A549 treated with Mapracorat at 1 μM for 4 hours (cell line): ENCODE measurements at places on chromosomes 5 and 9. TPM values are rescaled to one million over a fixed set of nuclear protein-coding genes. Genes with fewer than 3 reads are reported as not detected.

Gene RUSC2
- 24.4 to 34.4 TPM (median 34.1 TPM) in 5 replicates for total RNA-seq

Gene GRIA1
- not detected in 5 replicates for total RNA-seq

Gene FLT4
- total RNA-seq, result 3.3 to 4.9 TPM (median 4.1 TPM) in 5 replicates

Gene ANKRD31
- 0.02 to 0.07 TPM (median 0.05 TPM) in 4 of 5 replicates, not detected in the other for total RNA-seq

Gene ANXA2R
- 2.5 to 4.2 TPM (median 2.6 TPM) in 5 replicates for total RNA-seq

Gene ZNF169
- total RNA-seq, result 1.3 to 1.8 TPM (median 1.7 TPM) in 5 replicates

Gene CCIN
- total RNA-seq, result 0.06 to 0.08 TPM in 2 of 5 replicates, not detected in the others

Gene FRMD3
- total RNA-seq, result 4.2 to 6.5 TPM (median 4.4 TPM) in 5 replicates

Gene LHX3
- 0.05 to 0.20 TPM (median 0.12 TPM) in 5 replicates for total RNA-seq

Gene SLC6A3
- 0.27 to 0.87 TPM (median 0.61 TPM) in 5 replicates for total RNA-seq

Gene CCDC152
- total RNA-seq, result not detected in 5 replicates

Gene NMUR2
- 0.08 to 0.21 TPM (median 0.09 TPM) in 4 of 5 replicates, not detected in the other for total RNA-seq
